ENCODE measurements at places on chromosomes 12 and 14.

DNA sequence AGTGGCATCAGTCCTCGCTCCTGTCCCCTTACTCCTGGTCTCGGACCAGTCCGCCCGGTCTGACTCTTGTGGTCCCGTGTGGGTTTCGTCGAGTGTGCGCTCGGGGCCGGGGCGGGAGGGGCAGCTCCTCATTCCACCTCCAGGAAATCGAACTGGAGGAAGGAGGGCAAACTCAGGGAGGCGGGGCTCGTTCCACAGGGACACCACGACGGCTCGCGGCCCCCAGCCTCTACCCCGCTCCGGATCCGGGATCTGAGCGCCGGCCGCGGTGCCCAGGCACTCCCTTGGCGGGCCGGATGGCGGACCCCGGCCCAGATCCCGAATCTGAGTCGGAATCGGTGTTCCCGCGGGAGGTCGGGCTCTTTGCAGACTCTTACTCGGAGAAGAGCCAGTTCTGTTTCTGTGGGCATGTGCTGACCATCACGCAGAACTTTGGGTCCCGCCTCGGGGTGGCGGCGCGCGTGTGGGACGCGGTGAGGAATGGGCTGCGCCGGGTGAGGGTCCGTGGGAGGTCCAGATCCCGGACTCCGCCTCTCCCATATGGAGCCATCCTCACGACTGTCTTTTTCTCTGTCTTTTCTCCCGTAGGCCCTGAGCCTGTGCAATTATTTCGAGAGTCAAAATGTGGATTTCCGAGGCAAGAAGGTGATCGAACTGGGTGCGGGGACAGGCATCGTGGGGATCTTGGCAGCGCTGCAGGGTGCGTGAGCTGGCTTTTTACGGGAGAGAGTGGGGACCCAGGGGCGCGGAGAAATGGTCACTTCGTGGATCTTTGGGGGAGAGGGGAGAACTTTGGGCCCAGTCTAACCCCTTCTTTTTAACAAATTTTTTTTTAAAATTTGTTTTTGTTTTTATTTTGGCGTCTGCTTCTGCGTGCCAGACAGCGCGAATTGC lies at the start of gene EEF1AKMT3:
EEF1AKMT3 (plus strand) TSS at position 186 of the 894 bp plus-strand sequence; CDS start at position 297, 111 bp downstream.
- no peak for DNase-seq

GRCh38 chr12:9342614-9343353 lies 134.6 kb upstream of the PZP start:
- no peak for DNase-seq

GRCh38 chr12:47396902-47397663 lies 308.7 kb downstream of the RPAP3 start:
- no peak for DNase-seq

- no peak for DNase-seq
Measured at GRCh38 chr14:53517270-53517960, 364.3 kb upstream of the DDHD1 start.

GRCh38 chr12:51323966-51324895 lies at the start of gene BIN2:
Gene BIN2, minus strand, starts transcription at chr12:51324174. Its CDS starts 72 bp downstream, at chr12:51324102.
- no peak for DNase-seq

DNA sequence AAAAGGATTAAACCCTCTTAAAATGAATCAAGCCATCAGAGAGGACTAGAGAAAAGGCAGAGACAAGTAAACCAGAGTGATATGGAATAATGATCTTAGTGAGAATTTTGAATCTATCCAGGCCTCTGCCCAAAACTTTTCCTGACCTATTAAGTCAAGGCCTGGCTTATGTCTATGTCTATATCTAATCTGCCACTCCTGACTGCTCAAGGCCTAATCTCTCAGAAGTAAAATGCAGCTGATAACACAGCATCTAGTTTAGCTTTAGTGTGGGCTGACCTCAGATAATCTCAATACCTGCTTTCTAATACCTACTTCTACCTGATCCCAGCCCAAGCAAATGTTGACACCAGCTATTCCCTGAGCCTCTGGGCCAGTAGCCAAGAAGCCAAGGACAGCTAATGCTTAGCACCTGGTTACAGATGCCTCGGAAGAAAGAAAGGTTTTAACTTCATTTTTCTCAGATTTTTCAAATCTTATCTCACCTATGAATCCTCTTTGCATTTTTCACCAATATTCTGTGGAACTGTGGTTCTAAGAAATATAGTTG lies 1472.5 kb upstream of the SEL1L start:
- DNase-seq: no peak

- no peak for DNase-seq
Measured at GRCh38 chr12:76083246-76083903, 1.1 kb downstream of the NAP1L1 start.

GRCh38 chr14:94157197-94157596 lies 16.9 kb upstream of the PPP4R4 start:
- DNase-seq: no peak

DNA sequence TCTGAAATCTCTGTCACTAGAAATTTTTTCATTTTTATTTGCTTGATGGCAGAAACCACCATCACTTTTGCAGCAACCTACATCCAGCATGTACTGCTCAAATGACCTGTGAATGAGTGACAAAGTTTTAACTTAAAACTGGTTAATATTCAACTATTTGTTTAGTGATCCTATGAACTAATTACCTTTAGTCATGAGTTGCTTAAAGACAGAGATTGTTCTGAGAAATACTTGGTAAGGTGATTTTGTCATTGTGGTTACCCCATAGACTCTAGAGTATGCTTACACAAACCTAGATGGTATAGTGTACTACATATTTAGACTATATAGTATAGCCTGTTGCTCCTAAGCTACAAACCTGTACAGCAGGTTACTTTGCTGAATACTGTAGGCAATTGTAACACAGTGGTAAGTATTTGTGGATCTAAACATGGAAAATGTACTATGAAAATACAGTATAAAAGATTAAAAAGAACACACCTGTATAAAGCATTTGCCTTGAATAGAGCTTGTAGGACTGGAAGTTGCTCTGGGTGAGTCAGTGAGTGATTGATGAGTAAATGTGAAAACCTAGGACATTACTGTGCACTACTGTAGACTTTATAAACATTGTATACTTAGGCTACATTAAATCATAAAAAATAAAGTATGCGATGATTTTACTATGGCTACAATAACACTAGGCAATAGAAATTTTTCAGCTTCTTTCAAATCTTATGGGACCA lies 256.6 kb upstream of the PPFIA2 start:
- no peak for DNase-seq

- no peak for DNase-seq
Measured at GRCh38 chr12:63276537-63277365, 125.8 kb upstream of the AVPR1A start.

DNA sequence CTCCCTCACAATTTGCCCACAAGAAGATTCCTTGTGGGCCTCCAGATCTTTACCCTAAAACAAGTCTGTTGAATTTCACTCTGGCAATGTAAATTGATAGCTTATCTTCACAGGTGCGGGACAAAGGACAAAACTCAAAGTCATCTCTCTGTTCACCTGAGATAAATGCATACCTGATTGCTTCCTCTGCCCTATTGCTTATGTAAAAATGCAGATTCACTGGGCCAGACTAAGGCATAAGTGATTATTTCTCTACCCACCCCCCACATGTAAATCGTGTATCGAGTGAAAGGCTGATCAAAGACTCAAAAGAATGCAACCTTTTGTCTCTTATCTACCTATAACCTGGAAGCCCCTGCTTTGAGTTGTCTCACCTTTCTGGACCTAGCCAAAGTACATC lies 316.8 kb downstream of the SSPN start:
- DNase-seq: no peak

DNA sequence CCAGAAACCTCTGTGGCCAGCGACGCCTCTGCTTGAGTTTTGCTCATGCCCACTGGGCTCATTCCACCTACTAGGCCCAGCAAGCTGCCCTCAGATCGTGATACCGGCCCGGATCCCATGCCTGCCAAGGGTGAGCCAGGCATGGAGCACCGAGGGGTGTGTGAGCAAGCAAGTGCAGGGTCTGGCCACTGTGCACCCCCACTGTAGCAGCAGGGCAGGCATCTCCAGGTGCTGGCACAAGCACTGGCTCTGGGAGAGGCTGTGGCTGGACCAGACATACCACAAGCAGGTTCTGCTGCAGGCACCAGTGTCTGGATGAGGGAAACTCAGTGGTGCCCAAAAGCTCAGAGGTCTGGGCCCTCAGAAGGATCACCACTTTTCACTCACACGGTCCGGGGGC lies 20.6 kb downstream of the FAM186A start:
- DNase-seq: no peak

- DNase-seq: no peak
Measured at GRCh38 chr12:51009056-51009440, 17.1 kb downstream of the SLC11A2 start.

DNA sequence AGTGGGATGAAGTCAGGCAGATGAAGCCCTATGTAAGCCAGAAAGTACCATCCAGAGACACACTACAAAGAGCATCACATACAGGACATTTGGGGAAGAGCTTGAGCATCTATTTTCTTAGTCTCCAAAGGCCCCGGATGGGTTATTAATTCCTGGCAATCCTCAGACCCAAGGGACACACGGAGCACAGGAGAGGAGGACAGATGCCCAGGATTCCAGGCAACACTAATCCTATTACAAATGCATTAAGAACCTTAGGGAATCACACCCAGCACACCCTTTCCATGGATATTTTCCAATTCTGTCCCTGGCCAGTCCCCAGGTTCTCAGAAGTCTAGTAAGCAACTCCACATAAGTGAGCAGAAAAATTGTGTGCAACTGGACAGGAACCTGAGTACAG lies 65.9 kb downstream of the CMKLR1 start:
- no peak for DNase-seq

GRCh38 chr12:12803186-12803585 lies 10.0 kb upstream of the DDX47 start:
- DNase-seq: peak; percentile 80

DNA sequence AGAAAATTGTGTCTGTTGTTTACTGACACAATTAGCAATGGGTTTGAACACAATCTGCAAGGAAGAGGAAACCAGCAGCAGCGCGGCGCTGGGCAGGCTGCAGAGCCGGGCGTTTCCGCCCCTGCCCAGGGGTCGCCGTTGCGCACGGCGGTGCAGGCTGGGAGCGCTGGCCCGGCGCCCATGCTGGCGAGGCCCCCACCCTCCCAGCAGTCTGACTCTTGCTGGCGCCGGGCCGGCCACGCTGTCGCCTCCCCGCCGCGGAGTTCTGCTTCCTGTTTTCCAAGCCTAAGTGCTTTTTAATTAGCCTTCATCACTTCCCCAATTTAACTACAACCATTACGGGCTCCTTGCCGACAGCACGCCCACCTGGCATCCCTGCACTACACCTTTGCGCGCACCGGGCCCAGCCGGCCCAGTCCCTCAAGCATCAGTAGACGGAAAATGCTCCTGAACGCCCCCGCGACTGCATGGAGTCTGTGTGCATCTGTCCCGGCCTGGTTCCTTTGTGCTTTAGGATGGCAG lies 212.1 kb downstream of the GXYLT1 start:
- no peak for DNase-seq

DNA sequence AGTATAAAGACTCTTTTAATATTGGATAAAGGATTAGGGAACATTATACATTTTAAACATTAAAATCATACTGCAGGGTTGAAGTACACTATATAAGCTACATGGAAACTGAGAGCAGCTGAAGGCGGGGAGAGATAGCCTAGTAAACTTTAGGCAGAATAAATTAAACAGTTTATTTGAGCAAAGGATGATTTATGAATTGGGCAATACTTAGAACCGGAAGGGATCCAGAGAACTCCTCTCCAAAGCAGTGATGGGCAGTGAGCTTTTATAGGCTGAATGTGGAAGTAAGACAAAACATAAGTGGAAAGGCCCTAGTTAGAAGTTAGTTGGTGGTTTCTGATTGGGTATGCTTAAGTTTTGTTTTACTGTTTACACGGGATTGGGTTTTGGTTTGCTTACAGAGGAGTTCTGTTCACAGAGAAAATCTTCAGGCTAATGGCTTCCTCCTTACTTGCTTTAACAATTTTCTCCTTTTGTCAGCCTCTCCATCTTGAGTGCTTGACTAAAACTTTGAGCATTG lies 18.9 kb downstream of the LEMD3 start:
- no peak for DNase-seq

DNA sequence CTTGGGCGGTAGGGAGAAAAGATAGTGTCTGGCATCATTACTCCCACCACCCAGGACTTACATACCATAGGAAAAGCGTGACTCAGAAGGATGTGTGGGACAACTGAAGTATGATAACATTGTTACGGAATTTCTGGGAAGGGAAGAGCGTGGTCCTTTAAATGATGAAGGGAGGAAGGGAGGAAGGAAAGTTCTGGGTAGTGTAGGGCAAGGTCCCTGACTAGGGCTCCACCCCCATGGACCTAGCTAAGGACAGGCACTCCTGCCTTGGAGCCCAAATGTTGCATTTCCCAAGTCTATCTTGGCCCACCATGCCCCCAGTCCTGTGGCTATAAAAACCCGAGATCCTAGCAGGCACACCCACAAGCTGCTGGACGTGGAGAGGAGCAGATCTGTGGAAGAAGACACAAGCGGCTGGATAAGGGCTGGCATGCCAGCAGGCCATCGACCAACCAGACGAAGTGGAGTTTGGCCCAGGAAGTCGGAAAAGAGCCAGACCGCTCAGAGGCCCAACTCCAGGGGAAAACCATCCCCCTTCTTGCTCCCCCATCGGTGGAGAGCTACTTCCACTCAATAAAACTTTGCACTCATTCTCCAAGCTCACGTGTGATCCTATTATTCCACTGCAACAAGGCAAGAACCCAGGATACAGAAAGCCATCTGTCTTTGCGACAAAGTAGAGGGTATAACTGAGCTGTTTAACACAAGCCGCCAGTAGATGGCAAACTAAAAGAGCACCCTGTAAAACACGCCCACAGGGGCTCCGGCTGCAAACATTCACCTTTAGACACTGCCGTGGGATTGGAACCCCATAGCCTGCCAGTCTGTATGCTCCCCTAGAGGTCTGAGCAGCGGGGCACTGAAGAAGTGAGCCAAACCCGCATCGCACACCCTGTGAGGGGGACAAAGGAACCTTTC lies 23.0 kb upstream of the RAB21 start:
- DNase-seq: no peak

DNA sequence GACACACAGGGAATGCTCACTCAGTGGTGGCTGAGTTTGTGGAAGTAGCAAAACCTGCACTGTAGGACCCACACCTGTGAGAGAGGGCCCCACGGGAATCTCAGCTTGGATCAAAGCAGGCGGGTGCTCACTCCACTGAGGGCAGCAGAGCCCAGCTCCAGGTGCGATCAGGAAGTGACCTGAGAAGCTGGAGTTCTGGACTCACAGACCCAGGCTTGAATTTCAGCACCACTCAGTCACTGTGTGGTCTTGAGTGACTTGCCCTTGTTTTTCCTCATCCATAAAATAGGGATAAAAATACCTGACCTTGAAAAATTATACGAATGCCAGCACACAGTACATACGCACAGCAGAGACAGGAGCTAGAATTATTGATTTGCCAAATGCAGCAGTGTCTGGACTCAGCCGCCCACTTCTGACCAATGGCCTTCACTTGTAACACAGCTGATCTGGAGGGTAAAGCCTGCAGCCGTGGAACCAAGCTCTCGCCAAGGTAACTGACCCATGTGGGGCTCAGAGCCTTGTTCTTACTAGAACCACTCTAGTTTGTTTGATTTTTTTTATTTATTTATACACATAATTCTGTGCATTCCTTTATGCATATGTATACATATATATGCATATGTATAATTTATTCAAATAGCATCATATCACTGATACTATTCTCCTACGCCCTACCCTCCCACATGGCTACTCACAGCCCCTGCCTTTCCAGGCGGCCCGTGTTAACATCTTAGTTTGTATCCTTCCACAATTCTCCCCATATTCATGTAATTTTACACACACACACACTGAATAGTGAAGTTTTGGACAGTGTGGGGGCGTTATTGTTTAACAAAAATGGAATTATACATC lies 53.9 kb downstream of the DPF3 start:
- DNase-seq: no peak
